ENCODE measurements at places on chromosomes 2 and 18.

DNA sequence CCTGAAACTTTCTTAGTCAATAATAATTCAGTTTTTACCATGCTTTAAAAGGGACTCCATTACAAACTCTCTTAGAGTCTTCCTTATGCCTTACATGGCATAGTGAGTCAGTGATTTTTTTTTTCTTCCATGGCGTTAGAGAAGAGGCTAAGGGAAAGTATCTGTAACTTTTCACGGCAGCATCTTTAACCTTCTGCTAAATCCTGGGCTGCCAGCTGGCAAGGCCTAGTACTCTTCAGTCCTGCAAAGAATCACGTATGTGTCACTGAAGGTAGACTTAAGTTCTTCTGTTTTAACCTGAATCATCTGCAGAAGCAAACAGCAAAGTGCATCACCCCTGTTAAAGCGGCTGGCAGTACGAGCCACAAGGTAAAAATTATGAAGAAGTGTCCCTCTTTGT lies 286.3 kb upstream of the FN1 start:
- DNase-seq = no peak

- no peak for DNase-seq
Measured at GRCh38 chr2:149363958-149364357, 33.6 kb downstream of the LYPD6 start.

DNA sequence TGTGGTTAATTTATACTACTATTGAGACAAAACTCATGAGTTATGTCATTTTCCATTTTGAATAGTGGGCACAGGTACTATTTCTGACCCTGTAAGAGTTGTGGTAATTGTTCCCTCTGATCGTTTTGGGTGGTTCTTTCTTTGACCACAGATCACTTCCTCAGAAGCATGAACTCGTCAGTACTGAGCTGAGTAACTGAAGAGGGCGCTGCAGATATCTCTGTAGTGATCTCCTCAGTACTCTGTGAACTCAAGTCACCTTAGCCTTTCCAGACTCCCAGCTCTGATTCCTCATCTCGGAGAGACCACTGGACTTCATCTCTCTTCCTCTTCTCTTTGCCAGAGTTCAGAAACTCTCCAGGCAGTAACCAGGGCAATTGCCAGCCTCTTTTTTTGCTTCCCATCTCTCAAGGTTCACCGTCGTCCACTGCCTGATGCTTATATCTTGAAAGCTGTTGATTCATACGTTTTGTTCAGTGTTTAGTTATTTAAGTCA lies 9.4 kb upstream of the IL1RL1 start:
- DNase-seq = peak; percentile 7

- DNase-seq = no peak
Measured at GRCh38 chr2:236656166-236656565, 86.5 kb downstream of the ACKR3 start.

DNA sequence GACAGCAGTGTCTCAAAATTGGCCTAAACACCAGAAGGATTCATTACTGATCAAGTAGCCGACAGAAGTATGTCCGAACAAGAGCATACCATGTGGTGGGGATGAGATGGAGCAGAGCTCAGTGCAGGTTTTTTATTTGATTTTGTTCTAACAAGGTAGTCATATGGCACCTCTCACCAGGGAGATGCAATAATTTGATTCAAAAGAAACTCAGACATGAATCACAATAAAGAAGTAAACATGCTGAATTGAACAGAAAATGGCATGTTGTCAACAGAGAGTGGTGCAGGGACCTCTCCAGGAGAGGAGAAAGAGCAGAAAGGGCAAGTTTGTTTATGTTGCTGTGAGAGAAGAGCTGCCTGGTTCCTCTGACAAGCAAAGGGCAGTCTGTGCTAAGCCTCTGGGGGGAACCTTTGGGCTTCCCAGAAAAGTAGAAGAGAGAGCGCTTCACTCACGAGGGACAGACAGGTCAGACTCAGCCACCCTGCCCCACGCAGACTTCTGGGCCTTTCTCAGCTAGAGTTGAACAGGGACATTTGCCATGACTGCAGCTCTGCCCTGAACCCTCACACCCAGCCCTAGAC lies 351.3 kb upstream of the RAB12 start:
- DNase-seq = no peak

GRCh38 chr18:36623091-36623490 lies 205.7 kb downstream of the TPGS2 start:
- DNase-seq = no peak

Measured in T-helper 2 cell (primary cell).